Stimulated activated CD8-positive, alpha-beta memory T cell treated with anti-CD3 and anti-CD28 coated beads, Interleukin-4, amount 100 ng/mL, for 4 hours (primary cell): ENCODE measurements at places on chromosomes 4 and X.

GRCh38 chrX:130746709-130747342 is 156.2 kb downstream of the ENOX2 start:
- DNase-seq = no peak

DNA sequence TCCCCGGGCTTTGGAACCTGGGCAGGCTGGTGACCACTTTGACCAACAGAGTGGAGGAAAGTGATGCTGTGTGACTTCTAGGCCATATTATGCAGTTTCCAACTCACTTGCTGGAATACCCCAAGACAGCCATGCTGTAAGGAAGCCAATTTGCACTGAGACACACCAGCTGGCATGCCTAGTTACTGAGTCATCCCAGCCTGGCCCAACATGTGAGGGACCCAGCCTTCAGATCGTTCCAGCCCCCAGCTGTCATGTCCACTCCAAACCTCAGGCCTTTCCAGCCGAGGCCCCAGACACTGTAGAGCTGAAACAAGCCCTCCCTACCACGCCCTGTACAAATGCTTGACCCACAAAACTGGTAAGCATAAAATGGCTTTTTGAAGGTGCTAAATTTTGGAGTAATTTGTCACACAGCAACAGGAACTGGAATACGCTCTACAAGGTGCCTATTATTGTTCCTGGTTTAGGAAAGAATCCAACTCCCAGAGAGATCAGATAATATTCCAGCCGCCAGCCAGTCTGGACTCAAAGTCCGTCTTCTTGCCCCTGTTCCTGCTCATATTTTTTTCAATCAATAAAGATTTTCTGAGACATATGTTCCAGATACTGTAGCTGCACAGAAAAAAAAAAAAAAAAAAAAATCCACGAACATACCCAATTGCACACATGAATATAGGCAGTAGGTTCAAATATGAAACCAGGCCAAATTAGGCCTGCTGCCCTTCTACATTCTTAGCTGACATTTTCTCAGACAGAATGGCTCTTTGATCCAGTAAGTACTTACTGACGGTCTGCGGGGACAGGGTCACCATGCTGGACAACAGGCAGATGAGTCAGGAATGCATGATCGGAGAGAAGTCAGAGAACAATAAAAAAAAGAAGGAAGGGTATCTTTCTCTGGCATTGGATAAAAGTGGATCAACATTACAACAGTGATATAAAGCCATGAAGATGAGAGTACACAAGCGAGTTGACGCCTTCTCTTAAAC is 35.1 kb downstream of the SH3KBP1 start:
- no peak for DNase-seq

DNA sequence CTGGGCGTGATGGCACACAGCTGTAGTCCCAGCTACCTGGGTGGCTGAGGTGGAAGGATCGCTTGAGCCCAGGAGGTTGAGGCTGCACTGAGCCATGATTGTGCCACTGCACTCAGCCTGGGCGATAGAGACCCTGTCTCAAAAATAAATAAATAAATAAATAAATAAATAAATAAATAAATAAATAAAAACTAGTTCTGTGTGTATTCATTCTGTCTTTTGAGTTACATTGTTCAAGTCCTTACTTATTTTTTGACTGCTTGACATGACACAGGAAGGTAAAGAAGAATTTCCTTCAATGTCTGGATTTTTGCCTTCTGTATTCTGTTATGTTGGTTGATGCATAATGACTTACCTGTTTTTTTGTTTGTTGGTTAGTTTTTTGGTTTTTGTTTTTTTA is 2.2 kb upstream of the NAA10 start:
- no peak for DNase-seq

- DNase-seq = no peak
Observed at GRCh38 chrX:57232658-57233360, 53.7 kb upstream of the FAAH2 start.

GRCh38 chr4:157655096-157655809 is 434.7 kb downstream of the GRIA2 start:
- DNase-seq = no peak

- DNase-seq = no peak
Observed at GRCh38 chr4:185512516-185512915, 22.8 kb downstream of the PDLIM3 start.

- no peak for DNase-seq
Observed at GRCh38 chr4:109214622-109215301, 87.7 kb downstream of the COL25A1 start.

DNA sequence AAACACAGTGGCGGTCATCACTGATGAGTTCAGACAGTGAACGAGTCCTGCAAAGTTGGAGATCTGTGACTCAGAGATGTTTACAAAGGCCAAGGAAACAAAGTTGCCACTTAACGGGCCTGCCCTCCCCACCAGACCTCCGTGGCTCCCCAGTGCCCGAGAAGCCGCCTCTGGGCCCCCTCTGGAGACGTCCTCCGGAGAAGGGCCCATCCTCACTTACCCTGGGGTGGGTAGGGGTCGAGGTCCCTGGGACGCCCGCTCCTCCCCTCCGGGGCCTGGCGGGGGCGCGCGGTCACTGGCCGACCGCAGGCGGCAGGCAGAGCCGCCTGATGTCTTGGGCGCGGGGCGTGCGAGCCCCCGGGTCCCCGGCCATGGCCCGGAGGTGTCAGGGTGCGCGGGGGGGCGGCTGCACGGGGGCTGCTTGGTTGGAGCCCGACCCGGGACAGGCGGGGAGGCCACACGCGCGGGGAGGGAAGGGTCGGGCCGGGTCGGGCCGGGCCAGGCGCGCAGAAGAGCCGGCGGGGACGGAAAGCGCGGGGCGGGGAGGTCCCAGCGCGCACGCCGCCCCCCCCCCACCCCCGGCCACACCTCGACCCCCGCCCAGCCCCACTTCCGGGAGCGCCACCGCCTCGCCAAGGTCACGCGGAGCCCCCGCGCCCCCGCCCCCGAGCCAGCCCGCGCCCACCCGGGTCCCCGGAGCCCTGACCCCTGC is 529 bp downstream of the DHRSX start:
- DNase-seq = no peak

DNA sequence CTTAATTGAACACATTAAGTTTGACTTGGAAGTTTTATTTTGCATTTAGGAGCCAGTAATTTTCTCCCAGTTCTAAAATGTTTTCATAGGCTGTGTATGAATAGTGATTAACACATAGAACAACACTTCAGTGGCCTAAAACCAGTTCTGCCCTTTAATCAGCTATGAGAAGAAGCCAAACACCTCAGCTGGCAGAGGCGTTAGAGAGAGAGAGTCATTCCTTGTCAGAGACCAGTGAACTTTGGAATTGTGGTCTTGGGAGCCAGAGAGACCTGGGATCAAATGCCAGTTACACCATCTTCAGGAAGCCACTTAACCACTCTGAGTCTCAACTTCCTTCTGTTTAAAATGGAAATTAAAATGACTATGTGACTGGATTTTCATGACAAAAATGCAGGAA is 39.3 kb upstream of the PRPS2 start:
- no peak for DNase-seq

DNA sequence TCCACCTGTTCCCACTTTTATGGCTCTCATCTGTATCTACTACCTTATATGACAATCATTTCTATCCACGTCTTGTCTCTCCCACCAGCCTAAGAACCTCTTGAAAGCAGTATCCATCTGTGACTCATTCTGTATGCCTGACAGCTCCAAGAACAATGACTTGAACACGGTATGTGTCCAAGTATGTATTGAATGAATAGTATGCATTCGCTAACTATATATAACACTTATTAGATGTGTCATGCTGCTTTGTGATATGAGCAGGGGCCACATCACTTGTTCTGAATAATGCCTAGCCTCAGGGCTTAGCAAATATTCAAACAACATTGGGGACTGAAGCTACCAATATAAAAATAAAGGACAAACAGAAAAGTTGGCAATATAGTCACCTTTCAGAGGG is 4.9 kb downstream of the OPHN1 start:
- DNase-seq = no peak

- DNase-seq = no peak
Observed at GRCh38 chrX:45164021-45164621, 36.6 kb downstream of the DIPK2B start.

GRCh38 chr4:77844363-77844762 is 18.3 kb upstream of the MRPL1 start:
- DNase-seq = no peak

GRCh38 chr4:177311589-177311988 is 1.9 kb downstream of the NEIL3 start:
- no peak for DNase-seq

GRCh38 chr4:1404573-1405253 is 1.5 kb downstream of the NKX1-1 start:
- DNase-seq = no peak

DNA sequence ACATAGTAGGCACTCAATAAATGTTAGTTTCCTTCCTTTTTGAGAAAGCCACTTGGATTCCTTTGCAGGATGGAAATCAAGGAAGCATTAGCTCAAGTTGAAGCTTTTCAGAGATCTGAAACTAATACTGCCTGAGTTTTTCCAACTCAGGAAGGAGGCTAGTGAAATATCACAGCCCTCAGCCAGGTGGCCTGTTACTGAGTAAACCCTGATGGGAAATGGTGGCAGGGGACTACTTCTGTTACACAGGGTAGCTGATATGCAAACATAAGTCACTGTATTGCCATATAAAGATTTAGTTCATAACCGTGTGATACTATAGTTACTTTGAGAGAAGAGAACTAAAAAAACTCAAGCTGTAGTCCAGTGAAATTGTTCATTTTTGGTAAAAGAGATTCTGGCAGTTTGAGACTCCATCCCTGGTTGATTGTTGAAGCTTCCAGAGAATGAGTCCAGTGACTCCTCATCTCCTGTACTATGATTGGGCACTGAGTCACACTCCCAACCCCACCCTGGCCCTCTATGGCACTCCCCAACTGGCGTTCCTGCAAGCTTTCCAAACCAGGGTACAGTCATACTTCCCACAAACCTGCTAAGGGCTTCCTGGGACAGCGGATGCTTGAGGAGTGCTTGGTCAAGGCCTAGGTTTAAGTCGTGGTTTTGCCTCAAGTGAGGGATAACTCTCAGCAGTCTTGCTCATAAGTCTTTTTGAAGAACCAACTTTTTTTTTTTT is 81.8 kb downstream of the MID1IP1 start:
- no peak for DNase-seq

- DNase-seq = no peak
Observed at GRCh38 chr4:48375651-48376304, 34.4 kb downstream of the SLAIN2 start.

DNA sequence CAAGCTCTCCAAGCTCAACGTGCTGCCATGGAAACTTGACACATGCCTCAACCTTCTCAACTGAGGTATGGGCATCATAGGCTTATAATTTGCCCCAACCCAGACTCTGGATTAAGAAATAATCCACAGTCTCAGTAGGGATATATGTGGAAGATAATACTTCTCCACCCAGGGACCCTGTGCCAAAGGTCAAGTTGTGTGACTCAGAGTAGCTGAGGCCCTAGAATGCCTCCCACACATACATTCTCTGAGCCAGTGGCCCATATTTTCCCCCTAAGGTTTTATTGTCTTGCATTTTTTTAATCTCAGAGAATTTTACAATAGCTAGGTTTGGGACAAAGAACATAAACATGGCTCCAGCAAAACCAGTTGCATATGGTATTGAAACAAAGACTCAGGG is 283.1 kb downstream of the IDS start:
- no peak for DNase-seq

DNA sequence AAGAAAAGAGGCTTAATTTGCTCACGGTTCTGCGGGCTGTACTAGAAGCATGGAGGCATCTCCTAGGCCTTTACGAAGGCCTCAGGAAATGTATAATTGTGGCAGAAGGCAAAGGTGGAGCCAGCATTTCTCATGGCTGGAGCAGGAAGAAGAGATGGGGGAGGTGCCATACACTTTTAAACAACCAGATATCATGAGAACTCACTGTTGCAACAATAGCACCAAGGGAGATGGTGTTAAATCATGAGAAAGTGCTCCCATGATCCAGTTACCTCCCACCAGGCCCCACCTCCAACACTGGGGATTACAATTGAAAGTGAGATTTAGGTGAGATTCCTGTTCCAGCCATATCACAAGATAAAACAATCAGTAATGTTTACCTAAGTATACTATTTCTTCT is 45.5 kb downstream of the MTHFD2L start:
- no peak for DNase-seq

GRCh38 chrX:48826135-48826875 is at the start of gene ERAS:
Gene ERAS (plus strand): TSS chrX:48826513. CDS start chrX:48829124, 2,611 bp downstream.
- DNase-seq = no peak

- DNase-seq = no peak
Observed at GRCh38 chr4:92266521-92266920, 37.2 kb upstream of the GRID2 start.

- DNase-seq = no peak
Observed at GRCh38 chr4:174490451-174490961, 31.8 kb downstream of the HPGD start.

DNA sequence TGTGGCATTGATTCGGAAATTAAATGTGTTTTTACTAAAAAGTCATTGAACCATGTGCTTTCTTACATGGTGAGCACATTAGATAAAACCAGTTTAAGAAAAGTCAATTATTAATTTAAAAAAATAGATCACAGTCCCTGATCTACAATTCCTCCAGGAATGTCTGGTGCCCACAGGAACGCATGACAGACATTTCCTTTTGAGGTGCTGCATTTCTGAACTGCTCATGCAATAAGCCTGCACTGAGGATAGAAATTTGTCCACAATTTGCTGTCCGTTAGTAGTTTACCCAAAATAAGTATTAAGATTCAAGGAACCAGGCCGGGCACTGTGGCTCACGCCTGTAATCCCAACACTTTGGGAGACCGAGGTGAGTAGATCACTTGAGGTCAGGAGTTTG is 8.2 kb upstream of the ADAMTS3 start:
- no peak for DNase-seq

DNA sequence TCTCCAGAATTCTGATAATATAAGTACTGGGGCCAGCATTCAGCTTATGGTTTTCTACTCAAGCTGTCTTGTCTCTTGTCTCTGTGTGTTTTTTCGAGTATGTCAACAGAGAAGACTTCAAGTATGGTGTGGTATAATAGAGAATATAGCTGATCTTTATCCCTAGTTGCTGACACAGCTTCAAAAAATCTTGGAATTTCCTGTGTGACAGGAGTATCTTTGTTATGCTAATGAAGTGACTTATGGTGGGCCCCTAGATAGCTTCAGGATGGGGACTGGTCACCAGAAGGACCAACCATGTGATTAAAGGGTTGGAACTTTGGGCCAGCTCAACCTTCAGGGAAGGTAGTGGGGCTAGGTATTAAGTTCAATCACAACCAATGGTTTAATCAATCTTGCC is 2.9 kb downstream of the GPRASP3 start:
- DNase-seq = no peak

GRCh38 chrX:137926090-137926489 is 360.2 kb downstream of the ZIC3 start:
- DNase-seq = no peak

- no peak for DNase-seq
Observed at GRCh38 chrX:152155766-152156310, 17.5 kb upstream of the MAGEA10 start.

- DNase-seq = peak; percentile 17
Observed at GRCh38 chr4:139266583-139267257, 13.3 kb downstream of the MGARP start.
